GM13977 (cell line): ENCODE measurements at places on chromosomes 16 and 17.

DNA sequence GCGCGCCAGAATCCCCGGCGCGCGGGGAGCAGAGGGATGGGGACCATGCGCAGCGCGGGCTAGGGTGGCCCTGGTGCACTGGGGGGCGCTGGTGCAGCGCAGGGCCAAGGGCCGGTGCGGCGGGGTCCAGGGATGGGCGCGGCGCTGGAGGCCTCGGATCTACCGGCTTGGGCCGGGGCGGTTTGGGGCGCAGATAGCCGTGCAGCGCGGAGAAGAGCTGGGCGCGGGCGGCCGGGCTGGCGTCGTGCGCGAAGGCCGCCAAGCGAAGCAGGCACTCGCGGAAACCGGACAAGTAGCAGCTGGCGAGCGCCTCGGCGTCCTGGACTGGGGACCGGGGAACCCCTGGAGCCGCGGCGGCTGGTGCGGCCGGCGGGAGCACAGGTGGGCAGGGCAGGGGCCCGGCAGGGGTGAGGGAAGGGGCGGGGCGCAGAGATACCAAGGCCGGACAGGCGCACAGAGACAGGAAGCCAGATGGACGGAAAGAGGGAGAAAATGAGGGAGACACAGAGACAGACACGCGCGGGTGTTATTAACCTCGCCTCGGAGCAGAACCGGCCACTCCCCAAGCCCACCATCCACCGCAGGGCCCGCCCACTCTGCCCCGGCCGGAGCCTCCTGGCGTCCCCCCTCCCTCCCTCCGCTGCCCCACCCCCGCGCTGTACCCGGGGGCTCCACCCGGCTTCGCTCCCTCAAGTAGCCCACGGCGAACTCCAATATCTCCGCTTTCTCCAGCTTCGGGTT is 2.1 kb downstream of the HES7 start:
- DNase-seq: peak; percentile 78

- DNase-seq: no peak
Measured at GRCh38 chr16:55113210-55113609, 182.5 kb downstream of the IRX5 start.

DNA sequence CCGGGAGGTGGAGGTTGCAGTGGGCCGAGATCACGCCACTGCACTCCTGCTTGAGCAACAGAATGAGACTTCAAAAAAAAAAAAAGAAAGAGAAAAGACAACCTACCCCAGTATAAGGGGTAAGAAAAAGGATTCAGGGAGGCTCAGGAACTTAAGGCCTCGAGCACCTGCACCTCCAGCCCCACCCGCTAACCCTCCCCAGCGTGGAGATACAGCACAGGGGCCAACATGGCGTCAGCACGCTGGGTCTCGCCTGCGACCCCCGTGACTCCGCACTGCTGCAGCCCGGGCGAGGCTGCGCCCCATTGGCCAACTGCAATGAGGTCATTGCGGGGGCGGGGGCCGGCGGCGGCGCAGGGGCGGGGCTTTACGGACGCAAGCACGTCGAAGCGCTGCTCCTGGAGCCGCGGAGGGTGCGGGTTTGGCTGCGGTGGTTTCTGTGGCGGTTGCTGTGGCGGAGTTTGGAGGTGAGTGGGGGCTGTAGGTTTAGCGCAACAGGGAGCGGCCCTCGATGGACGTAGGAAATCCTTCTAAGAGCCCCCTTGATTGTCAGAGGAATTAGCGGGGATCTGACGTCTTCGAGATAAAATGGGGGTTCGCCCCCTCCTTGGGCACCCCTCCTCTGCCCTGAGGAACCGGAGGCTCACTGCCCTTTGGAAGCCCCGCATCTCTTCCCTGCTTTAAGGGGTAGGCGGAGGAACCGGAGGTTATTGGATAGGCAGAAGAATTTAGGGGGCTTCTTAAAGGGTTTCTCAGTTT is at the start of gene ATP6V0A1:
TSS of gene ATP6V0A1 (plus strand) at position 382 of the 759 bp plus-strand sequence. CDS start 2,017 bp downstream, outside the sequence.
- DNase-seq: peak; percentile 93

- no peak for DNase-seq
Measured at GRCh38 chr17:28169621-28170349, 127.3 kb downstream of the NLK start.

DNA sequence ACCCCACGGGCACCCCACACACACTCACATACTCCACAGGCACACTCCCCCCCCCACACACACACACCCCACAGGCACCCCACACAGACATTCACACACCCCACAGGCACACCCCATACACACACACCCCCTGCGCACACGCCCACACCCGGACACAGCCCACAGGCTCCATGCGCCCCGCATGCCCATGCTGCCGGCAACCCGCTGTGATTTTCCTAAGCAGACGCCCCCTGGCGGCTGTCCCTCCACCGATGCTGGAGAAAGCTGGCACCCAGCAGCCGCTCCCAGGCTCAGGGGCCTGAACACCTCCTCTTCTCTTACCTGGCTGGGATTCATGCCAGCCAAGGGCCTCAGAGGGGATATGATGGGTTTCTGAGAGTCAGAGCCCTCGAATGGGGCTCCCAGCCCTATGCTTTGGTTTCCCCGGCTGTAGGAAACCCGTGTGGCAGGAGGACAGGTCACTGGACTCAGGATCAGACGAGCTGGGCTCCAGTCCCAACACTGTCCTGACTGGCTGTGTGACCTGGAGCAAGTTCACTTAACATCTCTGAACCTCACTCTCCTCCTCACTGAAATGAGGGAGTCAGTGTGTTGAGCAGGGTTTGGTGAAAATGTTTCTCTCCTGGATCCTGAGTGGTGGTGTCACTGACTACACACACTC is 19.6 kb upstream of the TNFRSF13B start:
- peak; percentile 79 for DNase-seq

GRCh38 chr16:89504091-89504490 is 4.1 kb upstream of the SPG7 start:
- no peak for DNase-seq

- no peak for DNase-seq
Measured at GRCh38 chr16:5490499-5490898, 392.9 kb upstream of the EEF2KMT start.

GRCh38 chr17:59427425-59427921 is 96.0 kb downstream of the YPEL2 start:
- DNase-seq: no peak

DNA sequence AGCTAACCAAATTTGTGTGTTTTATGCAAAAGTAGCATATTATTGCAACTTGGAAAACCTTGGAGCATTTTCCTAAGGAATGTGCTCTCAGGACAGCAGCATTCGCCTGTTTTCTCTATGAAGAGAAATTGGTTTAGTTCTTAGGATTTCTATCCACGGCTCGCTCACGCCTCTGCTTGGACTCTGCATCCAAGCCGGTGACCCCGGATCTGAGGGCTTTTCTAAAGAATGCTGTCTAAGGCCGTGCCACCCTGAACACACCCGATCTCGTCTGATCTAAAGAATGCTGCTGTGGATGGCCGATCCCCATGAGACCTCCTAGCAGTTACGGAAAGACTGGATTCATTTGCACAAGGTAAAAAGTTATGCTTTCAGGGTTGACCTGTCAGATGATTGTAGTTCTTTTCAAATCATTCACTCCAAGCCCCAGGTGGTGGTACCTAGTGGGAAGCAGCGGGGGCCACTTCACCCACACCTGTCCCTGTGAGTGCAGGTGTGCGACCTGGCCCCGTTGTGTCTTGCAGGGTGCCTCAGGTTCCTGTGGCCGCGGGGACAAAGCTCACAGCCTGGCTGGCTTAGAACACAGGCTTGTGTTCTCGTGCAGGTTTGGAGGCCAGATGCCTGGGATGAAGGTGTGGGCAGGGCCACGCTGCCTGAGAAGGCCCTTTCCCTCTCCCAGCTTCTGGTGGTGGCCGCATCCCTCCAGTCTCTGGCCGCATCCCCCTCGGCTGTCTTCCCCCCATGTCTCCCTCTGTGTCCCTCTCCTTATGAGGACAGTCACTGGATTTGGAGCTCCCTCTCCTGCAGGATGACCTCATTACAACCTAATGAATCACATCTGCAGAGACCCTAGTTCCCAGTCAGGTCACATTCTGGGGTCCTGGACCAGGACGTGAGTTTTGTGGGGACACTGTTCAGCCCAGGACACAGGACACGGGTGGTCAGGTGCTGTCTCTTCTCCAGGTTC is 71.1 kb downstream of the BANP start:
- DNase-seq: no peak

- DNase-seq: no peak
Measured at GRCh38 chr16:83586036-83586435, 221.7 kb upstream of the HSBP1 start.

DNA sequence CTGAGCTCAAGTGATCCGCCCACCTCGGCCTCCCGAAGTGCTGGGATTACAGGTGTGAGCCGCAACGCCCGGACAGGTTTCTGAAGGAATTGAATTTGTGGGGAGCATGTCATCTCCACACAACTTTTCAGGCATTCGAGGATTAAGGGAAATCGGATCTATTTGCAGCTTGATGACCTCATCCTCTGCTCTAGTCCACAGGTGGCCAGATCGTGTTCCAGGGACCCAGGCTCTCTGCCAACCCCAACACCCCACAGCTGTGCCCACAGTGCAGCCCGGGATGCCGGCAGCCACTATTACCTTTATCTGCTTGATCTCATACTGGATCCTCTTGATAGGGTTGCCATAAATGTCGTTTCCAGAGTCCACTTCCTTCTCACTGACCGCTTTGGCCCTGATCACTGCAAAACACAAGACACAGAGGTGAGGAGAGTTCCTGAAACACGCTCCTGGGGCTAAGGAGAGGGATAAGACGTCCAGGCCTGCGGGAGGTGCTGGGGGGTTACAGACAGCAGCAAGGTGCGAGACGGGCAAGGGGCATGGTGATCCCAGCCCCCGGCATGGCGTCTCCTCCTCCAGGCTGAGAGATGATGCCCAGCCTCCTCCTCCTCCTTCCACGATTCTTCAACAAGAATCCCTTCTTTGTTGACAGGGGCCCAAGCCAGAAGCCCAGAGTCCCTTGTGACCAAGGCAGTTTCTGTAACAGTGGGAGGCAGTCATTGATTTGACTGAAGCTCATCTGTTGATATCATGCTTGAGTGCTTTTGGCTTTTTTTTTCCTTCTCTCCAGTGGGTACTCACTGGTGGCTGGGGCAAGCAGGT is 29.3 kb downstream of the CEP295NL start:
- DNase-seq: no peak

GRCh38 chr16:71537643-71538042 is 11.4 kb downstream of the CHST4 start:
- peak; percentile 71 for DNase-seq

- no peak for DNase-seq
Measured at GRCh38 chr17:2202996-2203575, 100.5 kb downstream of the SMG6 start.

DNA sequence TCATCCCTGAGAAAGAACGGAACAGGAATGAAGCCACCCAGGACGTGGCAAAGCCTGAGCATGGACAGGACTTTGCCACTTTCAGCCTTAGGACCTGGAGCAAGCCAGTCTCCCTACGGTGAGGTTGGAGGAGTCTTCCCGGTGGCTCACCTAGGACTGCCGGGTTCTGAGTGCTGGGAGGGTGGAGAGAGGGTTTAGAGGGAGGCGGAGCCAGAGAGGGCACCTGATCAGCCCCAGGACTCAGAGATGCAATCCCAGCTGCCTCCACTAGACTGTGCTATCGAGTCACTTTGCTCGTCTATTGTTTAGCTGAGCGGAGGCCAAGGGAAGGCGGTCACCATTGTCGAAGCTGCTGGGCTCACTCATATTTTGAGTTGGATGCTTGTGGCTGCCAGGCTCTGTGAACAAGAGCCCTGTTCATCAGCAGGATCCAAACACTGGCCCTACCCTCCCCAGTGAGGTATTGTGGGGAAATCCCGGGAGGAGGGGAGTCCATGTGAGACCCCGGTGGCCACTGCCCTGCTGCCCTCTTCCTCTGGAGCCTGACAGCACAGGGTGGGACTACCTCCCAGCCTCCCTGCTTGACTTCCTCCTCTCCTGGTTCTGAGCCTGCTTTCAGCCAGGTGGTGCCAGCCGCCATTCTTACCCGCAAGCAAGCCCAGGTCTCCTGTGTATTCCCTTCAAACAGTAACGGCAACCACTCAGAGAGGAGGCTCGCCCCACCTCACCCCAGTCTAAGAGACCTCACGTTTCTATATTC is 7.0 kb downstream of the KRT14 start:
- DNase-seq: peak; percentile 93

GRCh38 chr16:1556254-1556653 is 22.8 kb downstream of the TMEM204 start:
- DNase-seq: no peak

- no peak for DNase-seq
Measured at GRCh38 chr16:19703172-19703889, 14.7 kb downstream of the KNOP1 start.

GRCh38 chr17:70787721-70788300 is 618.5 kb downstream of the KCNJ2 start:
- no peak for DNase-seq

GRCh38 chr17:80938556-80938955 is 53.1 kb upstream of the CHMP6 start:
- no peak for DNase-seq

- peak; percentile 76 for DNase-seq
Measured at GRCh38 chr17:32998111-32998886, 6.7 kb downstream of the SPACA3 start.

DNA sequence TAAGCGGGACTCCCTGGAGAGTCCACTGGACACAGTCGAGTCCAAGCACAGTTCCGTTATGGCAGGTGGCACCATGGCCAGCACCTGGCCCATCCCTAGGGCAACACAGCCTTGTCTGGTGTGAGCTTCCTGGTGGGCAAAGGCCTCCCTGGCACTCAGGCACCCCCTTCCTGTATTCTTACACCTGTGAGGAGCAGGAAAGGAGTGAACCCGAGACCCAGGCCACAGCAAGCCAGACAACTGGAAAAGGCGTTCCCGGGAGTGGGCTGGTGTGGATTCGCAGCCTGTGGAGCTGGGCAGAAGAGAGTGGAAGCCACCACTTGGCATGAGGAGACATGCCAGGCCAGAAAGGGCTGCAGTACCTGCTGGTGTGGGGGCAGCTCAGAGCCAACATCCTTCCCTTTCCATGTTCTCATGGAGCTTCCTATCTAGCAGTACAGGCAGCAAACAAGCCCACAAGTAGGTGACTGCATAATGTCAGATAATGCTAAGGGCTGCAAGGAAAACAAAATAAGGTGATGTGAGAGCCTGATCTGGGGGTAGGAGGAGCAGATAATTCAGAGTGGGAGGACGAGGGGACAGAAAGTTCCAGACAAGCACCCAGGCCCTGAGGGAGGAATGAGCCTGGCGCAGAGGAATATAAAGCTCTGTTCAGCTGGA is 87.0 kb downstream of the GNAO1 start:
- no peak for DNase-seq

GRCh38 chr17:32584792-32585191 is 98.0 kb downstream of the CDK5R1 start:
- DNase-seq: no peak

DNA sequence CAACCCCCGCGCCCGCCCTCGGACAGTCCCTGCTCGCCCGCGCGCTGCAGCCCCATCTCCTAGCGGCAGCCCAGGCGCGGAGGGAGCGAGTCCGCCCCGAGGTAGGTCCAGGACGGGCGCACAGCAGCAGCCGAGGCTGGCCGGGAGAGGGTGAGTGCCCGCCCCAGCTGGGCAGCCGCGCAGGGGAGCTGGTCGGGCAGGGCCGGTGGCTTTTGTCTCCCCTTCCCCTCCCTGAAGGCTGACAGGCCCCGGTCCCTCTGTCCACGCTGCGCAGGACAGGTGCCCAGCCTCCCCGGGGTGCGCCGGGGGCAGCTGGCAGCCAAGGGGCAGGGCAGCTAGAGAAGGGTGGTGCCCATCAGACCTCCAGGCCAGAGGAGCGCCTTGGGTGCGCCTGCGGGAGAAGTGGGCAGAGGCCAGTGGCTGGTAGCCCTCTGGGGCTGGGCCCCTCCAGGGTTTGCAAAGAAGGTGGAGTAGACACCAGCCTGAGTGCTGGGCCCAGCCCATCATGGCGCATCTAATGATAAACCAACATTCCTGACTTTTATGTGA is 278 bp downstream of the ITGB4 start:
- no peak for DNase-seq

- no peak for DNase-seq
Measured at GRCh38 chr17:58679263-58680037, 12.4 kb downstream of the TEX14 start.

- no peak for DNase-seq
Measured at GRCh38 chr16:87125206-87126155, 191.7 kb downstream of the C16orf95 start.
